ENCODE measurements at places on chromosomes 1 and 21.
A peak's percentile ranks its signal among the peaks of the same experiment; 100 is the strongest.

DNA sequence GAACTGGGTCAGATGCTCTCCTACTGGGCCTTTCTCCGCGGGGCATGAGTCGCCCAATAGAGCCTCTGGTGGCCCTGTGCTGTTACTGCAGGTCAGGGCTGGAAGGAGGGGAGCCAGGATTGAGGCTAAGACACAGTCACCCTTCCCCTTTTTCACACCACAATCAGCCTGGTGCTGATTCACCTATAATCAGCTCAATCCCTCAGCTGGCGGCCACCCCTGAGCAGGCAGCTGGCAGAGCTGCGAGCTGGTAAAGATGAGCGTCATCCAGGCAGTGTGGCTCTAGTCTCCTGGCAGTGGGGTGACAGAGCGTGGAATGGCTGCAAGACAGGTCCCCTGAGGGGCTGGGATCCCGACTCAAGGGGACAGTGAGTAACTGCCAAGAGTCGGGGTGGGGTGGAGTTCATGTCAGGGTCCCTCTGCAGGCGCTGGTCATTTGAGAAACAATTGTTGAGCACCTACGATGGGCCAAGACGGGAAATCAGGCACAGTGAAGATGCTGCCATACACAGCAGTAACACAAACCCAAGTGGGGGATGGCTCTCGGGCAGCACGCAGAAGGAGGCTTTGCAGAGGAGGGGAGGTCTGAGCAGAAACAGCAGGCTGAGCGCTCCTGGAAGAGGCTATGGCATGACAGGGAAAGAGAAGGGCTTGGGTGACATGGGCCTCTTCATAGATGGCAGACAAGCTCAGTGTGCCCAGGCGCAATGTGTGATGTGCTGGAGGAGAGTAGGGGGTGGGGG is 21.8 kb downstream of the ATF3 start:
- DNase-seq = peak; percentile 14

- no peak for DNase-seq
Measured at GRCh38 chr1:101150670-101151069, 86.1 kb upstream of the S1PR1 start.

GRCh38 chr1:121558514-121558913 is 373.7 kb downstream of the SRGAP2C start:
- DNase-seq = no peak

GRCh38 chr1:172450524-172450885 is 6.6 kb upstream of the PIGC start:
- no peak for DNase-seq

DNA sequence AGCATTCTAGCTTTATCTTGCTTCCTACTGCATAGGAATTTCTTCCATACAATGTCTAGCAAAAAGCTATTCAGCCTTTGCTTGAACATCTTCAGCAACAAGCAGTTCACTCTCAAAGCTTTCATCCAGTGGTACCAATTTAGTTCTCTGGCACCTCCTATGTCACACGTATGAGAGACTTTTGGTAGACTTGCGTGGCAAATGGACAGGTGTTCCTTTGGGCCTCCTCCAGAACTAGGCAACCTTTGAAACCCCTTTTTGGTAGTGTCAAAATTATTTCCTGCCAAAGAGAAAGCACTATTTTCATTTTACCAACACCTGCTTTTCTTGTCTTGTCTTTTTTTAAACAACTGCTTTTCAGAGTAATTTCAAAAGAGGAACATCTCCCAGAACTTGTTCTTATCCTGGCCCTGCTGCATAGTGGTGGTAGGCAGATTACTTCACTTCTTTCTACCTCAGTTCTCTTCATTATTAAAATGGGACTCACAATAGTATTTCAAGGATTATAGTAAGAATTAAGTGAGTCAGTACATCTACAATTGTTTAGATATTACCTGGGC is 122.4 kb downstream of the MAST2 start:
- no peak for DNase-seq

DNA sequence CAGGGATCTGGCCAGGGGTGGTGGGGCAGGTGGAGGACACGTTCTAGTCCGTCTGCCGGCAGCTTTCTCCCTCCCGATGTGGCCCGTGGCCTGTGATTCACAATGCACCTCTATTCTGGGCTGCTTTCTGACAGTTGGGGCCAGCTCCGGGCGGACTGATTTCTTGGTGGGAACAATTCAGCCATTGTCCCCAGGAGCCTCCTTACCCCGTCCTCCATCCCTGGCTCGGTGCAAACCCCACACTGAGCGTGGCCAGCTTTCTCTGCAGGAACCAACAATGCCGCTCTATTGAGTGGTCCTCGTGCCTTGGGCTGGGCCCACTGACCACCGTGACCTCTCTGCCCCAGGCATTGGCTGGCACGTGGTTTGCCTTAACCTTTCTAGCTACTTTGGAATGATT is 29.7 kb downstream of the PADI2 start:
- no peak for DNase-seq

- DNase-seq = no peak
Measured at GRCh38 chr1:40302475-40302874, 14.6 kb downstream of the COL9A2 start.

- no peak for DNase-seq
Measured at GRCh38 chr1:91884459-91885212, 1.3 kb downstream of the TGFBR3 start.

DNA sequence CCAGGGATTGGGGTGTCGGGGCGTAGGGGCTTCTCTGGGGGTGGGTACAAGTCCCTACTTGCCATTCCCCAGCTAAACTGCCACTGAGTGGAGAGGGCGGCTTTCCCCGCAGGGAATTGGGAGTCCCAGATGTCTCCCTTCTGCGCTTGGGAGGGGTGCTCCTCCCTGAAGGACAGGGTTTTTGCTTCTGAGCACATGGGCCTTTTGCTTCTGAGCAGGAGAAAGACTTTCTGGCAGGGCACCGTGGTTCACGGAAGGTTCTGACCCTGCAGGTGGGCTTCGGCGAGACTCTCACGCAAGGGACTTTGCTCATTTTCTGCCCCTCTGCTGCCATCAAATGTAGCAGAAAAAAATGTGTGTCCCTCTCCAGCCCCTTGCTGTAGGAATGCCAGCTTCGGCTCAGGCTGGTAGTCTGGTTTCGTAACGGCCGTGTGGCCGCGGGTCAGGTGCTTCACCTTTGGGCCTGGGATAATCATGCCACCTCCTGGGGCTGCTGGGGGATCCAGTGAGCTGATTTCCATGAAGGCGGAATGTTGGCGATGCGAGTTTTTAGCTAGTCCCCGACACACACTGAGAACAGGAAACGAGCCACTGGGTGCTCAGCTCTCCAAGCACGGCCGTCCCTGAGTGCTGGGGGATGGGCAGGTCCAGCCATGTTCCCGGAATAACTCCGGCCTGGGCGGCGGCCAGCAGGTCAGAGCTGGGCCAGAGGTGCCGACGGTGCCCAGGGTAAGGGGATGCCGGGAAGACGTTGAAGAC is 364.0 kb downstream of the CAMTA1 start:
- no peak for DNase-seq

DNA sequence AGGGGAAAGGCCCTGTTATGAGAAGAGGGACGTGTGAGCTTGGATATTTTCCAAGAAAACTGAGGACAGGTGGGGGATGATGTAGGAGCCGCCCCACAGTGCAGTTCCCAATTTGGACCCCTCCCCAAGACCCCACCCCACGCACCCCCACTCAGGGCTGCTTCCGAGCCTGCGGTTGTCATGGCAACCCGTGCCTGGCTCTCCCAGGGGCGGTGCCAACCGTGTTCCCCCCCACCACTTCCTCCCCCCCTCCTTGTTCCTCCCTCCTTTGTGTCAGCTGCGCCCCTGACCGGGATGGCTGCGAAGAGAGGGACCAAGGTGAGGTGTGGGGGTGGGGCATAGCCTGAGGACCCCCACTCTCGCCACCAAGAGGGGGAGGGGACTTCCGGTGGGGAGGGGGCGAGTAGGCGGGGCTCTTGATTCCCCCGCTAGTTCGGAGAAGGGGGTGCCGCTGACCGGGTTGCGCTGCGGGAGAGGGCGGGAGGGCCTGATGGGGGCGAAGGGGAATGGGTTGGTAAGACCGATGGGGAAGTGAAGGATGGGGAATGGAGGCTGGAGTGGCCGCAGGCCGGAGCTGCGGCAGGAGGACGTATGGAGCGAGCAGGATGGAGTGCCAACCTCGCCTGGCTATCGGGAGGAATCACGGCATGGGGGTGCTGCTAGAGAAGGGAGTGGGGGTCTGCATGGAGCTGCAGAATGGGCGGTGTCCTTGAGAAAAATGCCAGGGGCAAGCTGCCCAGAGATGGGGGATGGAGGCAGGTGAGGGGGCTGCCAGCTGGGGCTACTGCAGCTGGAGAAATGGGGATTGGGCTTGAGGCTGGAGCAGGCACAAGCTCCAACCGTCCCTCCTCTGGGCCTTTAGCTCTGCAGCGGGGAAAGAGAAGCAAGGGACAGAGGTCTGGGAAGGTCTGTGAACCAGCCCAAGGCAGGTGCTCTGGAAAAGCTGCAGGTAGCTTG is 953 bp downstream of the TRIM46 start:
- peak; percentile 67 for DNase-seq

- DNase-seq = no peak
Measured at GRCh38 chr1:11042995-11043874, 3.8 kb downstream of the MASP2 start.

DNA sequence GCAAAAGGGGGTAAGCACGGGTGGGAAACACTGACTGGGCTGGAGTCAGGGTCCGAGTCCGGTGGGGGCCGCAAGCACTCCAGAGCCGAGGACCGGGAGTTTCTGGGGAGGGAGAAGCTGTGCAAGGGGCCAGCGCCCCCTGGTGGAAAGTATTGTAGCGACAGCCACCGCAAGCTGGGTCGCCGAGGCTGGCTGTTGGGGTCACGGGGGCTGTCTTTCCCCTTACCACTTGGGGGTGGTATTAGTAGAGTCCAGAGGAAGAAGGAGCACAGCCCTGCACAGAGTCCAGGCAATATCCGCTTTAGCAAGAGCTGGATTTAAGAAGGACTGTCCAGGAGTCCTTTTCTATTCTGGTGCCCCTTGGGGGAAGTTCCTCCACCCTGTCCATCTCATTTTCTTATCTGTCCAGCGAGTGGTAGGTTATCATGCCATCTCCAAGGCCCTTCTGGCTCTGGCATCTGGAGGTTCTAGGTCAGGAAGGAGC is 17.9 kb upstream of the ETV3 start:
- DNase-seq = peak; percentile 47

GRCh38 chr1:54417123-54417522 is 10.9 kb upstream of the SSBP3 start:
- DNase-seq = no peak

GRCh38 chr1:55148676-55149075 is 66.5 kb downstream of the USP24 start:
- no peak for DNase-seq

DNA sequence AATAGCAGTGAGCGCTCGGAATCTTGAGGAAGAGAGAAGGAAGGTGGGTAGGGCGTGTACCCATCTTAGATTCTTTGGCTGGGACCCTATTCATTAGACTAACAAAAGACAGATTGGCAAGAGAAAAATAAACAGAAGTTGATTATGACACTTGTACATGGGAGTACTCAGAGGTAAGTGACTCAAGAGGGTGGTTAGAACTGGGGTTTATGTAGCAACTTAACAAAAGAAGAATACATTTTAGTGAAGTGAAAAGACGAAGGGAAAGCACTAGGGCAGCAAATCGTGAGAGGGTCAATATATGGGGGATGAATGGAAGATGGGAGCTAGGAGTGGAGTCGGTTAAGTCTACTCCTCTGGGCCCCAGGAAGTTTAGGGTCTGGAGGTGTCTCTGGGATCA is 25.8 kb upstream of the RCC2 start:
- DNase-seq = no peak

DNA sequence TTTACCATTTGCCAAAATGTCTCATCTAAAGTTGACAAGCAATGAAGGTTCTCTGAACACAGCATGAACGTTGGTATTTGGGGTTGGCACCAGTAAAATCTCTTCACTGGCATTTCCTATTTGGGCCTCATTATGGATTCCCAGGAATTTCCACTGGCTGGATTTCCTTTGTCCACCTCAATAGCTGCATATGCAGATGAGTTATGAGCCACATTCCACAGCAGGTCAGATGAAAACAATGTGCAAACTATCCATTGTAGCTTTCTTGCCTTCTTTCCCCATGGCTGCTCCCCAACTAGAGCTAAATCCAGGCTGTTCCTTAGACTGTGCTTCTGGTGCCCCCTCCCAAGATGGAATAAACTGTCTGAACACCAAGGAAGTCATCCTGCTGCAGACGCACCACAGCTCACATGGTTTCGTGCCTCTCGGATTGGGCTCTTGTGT is 168.1 kb upstream of the FGGY start:
- DNase-seq = no peak

DNA sequence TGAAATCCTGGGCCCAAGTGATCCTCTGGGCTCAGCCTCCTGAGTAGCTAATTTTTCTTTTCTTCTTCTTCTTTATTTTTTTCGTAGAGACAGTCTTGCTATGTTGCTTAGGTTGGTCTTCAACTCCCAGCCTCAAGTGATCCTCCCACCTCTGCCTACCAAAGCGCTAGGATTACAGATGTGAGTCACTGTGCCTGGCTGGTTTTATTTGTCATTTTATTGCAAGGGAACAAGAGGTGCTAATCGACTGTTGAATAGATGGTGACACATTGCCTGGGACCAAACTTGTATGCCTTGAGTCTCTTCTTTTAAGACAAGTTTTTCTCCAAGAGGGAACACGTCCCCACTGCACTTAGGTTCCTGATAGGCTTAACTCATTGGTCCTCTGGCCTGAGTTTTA is 20.0 kb upstream of the KLHDC8A start:
- no peak for DNase-seq

DNA sequence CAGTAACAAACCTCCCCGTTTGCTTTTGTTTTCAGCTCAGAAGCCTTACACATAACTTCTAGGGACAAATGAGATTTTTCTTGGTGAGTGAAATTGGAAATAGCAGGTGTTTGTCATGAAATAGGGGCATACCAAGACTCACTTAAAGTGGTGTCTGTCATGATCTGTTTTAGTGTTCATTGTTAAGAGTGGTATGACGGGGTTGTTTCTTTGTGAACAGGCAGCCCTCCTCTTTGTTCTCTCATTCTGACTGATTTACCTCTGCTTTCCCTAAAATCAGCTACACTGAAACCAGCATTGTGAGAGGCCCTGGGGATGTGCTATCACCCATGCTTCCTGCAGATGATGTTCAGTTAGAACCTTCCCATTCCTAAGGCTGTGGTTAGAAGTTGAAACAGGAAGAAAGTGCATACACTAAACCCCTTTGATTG is 2.5 kb upstream of the ERO1B start:
- no peak for DNase-seq

GRCh38 chr1:200224315-200224714 is 185.5 kb downstream of the ZNF281 start:
- DNase-seq = no peak

DNA sequence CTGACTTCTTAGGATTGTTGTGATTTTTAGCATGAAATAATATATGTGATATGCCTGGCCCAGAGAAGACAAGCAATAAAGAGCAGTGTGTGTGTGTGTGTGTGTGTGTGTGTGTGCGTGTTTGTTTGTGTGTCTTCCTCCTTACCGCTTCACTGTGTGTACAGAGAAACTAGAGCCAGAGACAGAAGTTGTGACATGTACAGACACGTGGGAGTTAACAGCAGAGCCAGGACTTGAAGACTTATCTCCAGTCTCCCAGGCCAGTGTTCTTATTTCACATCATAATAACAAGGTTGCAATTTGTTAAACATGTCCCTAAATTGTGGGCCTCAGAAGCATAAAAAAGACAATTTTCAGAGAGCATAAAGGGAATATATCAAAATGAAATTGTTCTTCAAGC is 192.0 kb upstream of the JUN start:
- DNase-seq = no peak

Measured in NCI-H2107 (cell line).